Right cardiac atrium (tissue), 5 donors: ENCODE measurements at places on chromosomes 2 and 18. TPM values are rescaled to one million over a fixed set of nuclear protein-coding genes. Genes with fewer than 3 reads are reported as not detected.

CTLA4 gene
- total RNA-seq: not detected

SERPINB2 gene
- not detected for total RNA-seq

HOXD13 gene
- total RNA-seq: not detected

OTOS gene
- total RNA-seq: not detected

CCDC150 gene
- 1.6 TPM for total RNA-seq

NLRC4 gene
- 1.3 TPM for total RNA-seq

TNFAIP6 gene
- total RNA-seq: 1.1 TPM

DLX2 gene
- not detected for total RNA-seq
